ENCODE measurements at places on chromosomes 5 and 9.

DNA sequence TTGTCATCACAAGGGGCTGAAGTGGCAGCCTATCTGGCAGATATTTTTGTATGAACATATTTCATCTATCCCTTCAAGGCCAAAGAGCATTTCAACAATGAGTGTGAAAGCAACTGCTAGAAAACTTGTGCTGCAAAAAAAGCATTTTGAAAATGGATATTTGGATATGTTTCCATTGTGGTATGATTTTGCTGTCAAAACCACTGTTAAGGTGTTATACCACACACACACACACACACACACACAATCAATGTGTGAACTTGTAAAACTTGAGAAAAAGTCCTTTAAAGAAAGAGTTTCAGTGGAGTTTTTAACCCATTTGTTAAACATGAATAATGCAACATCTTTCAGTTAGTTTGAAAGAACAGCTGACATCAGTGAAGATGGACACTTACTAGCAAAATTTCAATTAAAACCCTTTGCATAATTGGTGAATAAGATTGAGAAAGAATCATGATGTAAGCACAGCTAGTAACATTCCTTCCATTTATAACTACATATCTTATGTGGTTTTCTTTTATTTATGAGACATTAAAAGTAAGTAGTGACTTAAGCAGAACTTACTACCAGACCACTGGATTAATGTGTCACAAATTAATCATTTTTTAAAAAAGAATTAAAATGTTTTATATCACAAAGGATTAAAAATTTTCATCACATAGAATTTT, 182.6 kb upstream of the GNA14 start:
- no peak for DNase-seq

DNA sequence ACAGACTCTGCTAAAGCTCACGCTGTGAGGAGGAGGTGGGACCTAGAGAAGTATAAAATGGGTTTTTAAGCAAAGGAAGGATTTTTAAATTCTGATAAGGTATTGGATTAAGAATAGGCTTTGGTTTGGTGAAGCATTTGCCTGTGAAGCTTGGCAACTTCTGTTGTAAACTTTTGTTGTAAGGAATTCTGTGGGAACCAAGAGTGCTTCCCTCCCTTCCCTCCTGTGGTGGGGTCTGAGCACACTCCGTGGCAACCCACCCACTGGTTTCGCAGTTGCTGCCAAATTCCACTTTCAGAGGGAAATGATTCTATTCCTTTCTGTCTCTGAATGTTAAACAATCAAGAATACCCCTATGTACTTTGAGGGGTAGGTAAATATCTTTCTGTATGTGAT, 28.6 kb upstream of the GTF2H2C start:
- no peak for DNase-seq

DNA sequence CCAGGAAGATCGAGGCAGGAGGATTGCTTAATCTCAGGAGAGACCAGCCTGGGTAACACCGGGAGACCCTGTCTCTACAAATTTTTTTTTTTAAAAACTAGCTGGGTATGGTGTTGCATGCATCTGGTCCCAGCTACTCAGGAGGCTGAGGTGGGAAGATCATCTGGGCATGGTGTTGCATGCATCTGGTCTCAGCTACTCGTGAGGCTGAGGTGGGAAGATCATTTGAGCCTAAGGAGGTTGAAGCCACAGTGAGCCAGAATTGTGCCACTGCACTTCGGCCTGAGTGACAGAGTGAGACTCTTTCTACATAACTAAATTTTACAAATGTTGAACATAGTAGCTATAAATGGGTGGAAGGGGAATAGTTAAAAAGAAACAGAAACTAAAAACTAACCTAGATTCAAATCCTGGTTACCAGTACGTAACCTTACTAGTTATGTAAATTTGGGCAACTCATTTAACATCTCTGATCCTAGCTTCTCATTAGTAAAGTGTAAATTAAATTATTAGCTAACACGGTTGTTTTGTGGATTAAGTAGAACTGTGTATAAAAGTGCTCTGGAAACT, 41.7 kb downstream of the TMEM161B start:
- DNase-seq, result no peak

DNA sequence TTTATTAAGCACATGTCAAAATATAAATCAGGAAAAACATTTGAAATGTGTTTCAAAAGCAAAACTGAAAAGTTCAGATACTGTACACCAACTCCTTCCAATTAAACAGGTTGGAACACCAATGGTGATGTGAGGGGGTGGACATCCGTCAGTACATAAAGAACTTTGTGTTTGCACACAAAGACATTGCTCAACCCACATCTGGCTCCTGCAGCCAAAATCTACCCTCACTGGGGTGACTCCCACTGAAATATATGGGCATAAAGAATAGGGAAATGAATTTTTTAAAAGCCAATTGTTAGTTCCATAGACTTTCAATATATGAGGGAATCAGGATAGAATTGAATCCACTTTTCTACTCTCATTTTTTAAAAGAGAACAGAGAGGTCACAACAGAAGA, 63.9 kb downstream of the MEGF9 start:
- no peak for DNase-seq

DNA sequence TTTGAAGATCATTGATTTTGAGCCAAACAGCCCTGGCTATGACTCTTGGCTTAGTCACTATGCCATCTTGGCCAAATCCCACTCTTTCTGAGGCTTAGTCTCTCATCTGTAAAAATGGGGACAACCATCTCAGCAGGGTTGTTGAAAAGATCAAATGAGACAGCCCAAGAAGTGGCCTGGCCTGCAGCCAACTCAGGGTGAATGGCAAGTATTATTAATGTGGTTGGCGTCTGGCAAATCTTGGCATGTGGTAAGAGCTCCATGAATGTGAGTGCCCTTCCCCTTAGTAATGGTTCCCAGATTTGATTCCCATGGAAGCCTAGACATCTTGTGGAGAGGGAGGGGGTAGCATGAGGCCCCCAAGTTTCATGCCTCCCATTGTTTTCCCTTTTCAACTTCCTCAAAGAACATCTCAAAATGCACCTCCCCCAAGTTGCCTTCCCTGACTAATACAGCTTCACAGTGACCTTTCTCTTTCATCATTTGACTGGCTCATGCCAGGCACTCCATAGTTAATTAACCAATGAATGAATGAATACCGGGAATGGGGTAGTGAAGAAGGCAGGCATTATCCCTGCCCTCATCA, 11.8 kb upstream of the TGFBI start:
- no peak for DNase-seq

DNA sequence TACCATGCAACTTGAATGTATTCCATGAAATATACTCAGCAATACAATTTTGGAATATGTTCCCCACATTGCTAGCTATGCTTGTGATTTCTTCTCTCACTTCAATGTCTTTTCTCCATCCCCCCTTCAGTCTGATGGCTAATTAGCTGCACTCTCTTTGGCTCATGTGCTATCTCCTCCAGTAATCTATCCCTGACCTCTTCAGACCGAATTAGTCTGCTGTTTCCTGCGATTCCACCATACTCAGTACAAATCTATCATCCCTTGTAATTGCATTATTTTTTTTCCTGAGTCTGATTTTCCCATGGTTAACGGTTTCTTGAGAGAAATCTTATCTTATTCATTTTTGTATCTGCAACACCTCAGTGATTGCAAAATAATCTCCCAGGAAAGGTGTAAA, 360.7 kb upstream of the CDH10 start:
- DNase-seq, result no peak

DNA sequence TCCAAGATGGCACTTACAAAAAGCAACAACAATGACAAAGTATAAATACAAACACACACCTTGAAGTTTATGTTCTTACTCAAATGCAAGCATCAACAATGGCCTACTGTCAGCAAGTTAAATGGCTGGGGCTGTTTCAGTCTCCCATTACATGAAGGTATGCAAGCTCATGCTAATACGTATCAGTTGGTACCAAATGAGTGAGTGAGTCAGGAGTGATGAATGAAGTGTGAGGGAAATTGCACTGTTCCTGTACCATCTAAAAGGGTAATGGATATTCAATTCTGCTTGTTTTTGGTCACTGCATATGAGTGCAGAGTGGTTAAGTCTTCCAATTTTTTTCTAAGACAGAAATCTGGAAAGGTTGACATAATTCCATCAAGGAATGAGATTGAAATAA, 964.9 kb downstream of the MAT2B start:
- no peak for DNase-seq

DNA sequence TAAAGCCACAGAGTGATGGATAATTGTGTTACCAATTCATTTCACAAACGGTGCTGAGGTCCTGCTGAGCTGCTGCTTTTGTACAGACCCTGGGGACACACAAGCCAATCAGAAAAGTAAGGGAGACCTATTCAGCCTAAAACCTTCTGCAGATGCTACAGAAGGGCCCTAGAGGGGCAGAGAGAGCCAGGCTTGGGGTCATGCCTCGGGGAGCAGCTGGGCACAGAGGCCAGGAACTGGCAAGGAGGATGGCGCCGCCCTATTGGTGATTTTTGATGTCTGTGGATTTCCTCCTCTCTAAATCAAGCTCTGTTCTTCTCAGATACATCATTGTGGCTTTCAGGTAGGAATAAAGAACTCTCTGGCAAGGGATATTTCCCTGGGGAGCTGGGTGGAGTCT, 181.9 kb downstream of the ZNF462 start:
- DNase-seq, result no peak

GRCh38 chr9:121075251-121076036, 689 bp downstream of the CNTRL start:
- DNase-seq, result no peak

DNA sequence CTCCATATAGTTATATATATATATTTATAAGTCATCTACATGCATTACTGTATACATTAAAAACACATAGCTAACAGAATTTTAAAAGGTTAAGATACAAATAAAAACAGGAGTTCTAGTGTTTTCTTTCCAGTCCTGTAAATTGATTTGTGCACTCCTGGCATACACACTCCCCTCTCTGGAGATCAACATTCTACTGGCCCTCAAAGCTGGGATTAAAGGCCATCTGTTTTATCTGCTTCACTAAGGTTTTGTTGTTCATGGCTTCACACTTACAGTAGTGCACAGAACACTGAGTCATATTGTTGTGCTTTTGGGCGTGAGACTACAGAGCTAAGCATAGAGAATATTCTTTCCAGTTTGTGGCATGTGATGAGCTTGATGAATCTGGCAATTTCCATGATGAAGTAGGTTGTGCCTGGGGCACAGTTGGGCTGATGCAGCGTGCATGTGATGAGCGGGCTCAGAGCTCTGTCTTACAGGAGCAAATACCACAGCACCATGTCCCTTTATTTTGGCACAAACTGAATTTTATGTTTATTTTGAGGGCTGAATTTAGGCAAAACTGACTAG, 98.2 kb downstream of the TAF11L14 start:
- DNase-seq, result no peak

GRCh38 chr9:124066783-124067577, 55.4 kb downstream of the LHX2 start:
- no peak for DNase-seq

GRCh38 chr5:111236995-111237394, 12.8 kb downstream of the CAMK4 start:
- DNase-seq, result peak; percentile 58

DNA sequence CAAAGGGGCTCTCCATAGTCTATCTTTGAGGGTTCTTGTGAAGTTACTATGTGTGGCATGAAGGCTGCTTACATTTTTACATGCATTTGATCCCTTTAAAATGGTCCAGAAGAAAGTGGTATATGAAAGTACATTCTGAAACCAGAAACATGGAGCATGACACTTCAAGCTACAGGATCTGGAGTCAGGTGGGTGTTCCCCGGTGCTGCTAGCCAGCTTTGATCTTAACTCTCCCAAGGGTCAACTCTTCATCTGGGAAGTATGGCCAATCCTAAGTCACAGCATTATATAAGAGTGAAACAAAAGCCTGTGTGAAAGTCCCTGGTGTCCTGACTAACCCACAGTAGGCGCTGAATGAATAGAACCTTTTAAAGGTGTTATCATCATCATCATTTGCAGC, 91.0 kb upstream of the TAS2R1 start:
- DNase-seq, result no peak

GRCh38 chr5:68071736-68072135, 143.8 kb upstream of the PIK3R1 start:
- DNase-seq, result no peak

GRCh38 chr5:132215329-132215728, 12.3 kb downstream of the P4HA2 start:
- no peak for DNase-seq

DNA sequence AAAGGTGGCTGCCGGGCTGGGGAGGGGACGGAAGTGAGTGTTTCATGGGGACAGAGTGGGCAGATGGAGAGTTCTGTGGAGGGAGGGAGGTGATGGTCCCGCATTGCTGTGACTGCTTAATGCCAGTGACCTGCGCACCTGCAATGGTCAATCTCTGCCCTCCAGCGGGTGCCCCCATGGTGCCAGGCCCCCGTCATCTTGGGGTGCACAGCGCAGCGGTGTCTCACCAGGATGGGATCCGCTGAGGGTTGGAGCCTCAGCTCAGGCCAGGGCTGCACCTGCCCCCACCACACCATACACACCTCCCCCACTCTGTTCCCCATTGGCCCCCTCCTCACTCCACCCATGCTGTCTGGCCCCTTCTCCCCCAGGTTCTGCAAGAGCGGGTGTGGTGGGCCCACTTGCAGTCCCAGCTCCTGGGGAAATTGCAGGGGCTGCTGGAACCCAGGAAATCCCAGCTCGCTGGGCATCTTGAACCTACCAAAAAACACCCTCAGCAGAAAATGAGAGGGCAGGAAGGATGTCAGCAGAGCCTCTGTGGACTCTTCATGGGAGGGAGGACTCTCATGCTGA, 12.1 kb upstream of the CAMSAP1 start:
- no peak for DNase-seq

DNA sequence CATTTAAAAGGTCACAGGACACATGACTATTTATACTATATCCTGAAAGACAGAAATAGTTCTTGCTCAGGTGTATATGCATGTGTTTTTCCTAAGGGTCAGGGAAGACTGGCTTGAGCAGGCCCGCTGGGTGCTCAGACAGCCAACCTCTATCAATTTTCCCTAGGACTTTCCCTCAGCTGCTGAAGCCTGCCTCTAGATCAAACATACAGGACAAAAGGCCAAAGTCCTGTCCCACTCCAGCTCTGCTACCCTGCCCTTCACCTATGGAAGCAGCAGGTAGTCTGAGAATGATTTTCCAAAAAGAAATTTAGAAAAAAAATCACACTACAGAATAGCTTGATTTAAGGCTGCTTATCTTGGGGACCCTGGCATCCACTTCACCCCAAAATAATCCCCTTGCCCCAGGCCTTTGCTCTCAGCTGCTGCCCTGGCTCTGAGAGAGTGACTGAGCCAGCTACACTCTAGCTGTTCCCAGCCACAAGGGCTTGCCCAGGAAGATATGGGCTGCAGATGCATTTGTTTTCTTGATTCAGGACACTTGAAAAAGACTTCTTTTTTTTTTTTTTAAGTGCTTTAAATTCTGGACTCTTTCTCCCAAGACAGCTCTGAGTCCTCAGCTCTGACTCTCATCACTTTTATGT, 42.5 kb downstream of the KLHL3 start:
- DNase-seq, result no peak

GRCh38 chr5:71632168-71632567, 45.0 kb downstream of the MCCC2 start:
- no peak for DNase-seq

All from GM06990 (cell line).